Panc1 (cell line): ENCODE measurements at places on chromosomes 16 and 17. TPM values are rescaled to one million over a fixed set of nuclear protein-coding genes. Genes with fewer than 3 reads are reported as not detected.

Gene OR4D2
- not detected for total RNA-seq

Gene ZNF830
- 17.5 TPM for total RNA-seq

Gene ADGRG3
- total RNA-seq, result not detected

- DNase-seq, result no peak
Observed at GRCh38 chr17:35676441-35676840, 55.0 kb upstream of the RASL10B start.

- DNase-seq, result no peak
Observed at GRCh38 chr16:58419241-58419990, 27.1 kb downstream of the GINS3 start.

DNA sequence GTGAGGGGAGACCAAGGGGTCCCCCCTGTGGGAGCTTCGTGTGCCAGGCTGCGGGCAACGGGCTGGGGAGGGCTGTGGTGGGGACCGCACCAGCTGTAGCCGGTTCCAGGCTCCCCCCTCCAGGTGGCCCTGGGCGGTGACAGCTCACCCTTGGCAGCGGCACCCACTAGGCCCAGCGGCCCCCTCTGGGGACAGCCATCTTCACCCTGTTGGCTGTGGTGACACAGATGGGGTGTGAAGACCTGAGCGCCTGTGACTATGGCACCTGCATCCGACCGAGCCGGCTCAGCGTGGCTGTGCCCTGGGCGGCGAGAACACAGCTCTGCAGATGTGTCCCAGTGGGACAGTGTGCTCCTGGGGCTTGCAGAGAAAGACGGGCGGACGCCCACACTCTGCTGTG is 1.1 kb upstream of the C1QTNF8 start:
- no peak for DNase-seq

DNA sequence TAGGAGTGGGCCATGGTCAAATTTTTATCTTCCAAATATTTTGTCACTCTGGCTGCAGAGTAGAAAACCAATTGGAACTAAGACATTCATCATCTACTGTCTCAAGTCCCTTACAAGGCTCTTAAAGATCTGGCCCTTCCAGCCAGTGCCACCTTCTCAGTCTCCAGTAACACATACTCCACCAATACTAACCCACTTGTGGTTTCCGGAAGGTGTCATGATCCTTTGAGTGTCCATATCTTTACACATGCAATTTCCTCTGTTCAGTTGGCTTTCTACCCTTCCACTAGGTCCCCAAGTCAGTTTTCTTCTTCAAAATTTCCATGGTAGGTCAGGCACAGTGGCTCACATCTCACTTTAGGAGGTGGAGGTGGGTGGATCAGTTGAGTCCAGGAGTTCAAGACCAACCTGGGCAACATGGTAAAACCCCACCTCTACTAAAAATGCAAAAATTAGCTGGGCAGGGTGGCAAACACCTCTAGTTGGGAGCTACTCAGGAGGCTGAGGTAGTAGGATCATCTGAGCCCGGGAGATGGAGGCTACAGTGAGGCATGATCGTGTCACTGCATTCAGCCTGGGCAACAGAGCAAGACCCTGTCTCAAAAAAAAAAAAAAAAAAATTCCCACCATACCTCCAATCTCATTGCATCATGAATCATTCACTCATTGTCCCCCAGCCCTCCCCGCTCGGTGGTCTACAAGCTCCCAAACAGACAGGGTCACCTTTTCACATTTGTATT is 6.0 kb upstream of the GRB2 start:
- no peak for DNase-seq

DNA sequence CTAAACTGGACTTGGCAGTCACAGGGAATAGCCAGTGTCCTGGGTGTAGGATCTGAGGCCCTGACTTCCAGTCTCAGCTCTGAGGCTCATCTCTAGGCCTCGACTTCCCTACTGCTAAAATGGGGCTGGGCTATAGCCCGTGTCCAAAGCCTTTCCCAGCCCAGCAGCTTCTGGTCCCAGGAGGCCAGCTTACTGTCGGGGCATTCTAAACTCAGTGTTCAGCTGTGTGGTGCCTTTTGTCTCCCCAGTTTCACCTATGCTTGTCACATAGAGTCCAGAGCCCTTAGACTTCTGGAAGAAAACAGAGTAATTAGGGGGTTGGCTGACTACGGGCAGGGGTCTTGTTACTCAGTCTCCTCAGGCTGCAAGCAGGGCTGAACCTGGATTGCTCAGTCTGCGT is 94.8 kb downstream of the WSCD1 start:
- DNase-seq, result no peak

- no peak for DNase-seq
Observed at GRCh38 chr16:62692685-62693084, 656.4 kb upstream of the CDH8 start.
